ENCODE measurements at places on chromosomes 1 and 21.

DNA sequence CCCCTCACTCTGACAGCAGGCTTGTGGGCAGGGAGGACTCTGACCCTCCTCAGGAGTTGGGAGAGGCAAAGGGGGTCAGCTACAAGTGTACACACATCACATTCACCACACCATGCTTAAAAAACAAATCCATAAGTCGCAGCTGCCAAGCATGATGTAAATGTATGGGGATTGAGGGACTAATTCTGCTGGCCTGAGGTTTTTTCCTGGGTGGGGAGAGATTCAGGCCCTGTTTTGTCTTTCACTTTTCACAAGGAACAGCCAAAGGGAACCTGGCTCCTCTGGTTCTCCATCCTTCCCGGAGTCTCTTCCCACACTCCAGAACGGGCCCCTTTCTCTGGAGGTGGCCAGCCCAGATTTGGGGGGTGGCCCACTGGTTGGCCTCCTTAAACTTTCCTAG lies 1.3 kb upstream of the MTARC2 start:
- DNase-seq, result no peak

- DNase-seq, result no peak
These were observed 1.7 kb downstream of the ADSS2 start for GRCh38 chr1:244449936-244450508.

DNA sequence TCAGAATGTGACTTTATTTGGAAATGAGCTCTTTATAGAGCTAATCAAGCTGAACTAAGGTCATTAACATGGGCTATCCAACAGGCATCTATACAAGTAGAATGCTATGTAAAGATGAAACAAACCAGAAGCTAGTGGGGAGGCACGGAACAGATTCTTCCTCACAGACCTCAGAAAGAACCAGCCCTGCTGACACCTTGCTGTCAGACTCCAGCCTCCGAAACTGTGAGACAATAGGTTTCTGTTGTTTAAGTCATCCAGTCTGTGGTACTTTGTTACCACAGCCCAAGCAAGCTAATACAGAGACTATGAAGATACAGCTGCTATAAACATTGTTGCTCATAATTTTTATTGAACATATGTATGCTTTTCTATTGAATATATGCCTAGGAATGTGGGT lies 406.3 kb upstream of the CHRM3 start:
- DNase-seq, result no peak

GRCh38 chr1:152622803-152623202 lies at the start of gene LCE3A:
Gene LCE3A (minus strand): TSS chr1:152623103. CDS start chr1:152623103, 0 bp downstream.
- DNase-seq, result no peak

DNA sequence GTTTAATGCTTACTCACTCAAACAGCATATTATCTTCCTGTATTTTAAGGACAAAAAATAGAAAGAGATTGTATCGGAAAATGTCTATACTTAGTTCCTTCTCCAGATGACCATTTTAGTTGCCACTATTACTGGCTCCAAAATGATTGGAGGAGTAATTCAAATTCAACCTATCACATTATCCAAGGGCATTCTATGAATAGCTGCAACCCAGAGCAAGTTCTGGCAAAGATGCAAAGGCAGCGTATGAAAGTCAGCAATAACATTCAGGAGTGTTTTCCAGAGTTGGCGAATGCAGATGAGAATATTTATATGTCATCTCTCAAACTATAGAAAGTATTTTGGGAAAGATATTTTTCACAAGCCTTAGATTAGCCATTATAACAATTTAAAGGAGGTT lies 389.8 kb upstream of the ADGRL2 start:
- no peak for DNase-seq

- DNase-seq, result no peak
These were observed 379.8 kb downstream of the MATN1 start for GRCh38 chr1:30343562-30343961.

- no peak for DNase-seq
These were observed 3.6 kb downstream of the PAX7 start for GRCh38 chr1:18634276-18634675.

Data from SIG-M5 (cell line).